Mesendoderm (in vitro differentiated cells): ENCODE measurements at places on chromosomes 1 and 21.

DNA sequence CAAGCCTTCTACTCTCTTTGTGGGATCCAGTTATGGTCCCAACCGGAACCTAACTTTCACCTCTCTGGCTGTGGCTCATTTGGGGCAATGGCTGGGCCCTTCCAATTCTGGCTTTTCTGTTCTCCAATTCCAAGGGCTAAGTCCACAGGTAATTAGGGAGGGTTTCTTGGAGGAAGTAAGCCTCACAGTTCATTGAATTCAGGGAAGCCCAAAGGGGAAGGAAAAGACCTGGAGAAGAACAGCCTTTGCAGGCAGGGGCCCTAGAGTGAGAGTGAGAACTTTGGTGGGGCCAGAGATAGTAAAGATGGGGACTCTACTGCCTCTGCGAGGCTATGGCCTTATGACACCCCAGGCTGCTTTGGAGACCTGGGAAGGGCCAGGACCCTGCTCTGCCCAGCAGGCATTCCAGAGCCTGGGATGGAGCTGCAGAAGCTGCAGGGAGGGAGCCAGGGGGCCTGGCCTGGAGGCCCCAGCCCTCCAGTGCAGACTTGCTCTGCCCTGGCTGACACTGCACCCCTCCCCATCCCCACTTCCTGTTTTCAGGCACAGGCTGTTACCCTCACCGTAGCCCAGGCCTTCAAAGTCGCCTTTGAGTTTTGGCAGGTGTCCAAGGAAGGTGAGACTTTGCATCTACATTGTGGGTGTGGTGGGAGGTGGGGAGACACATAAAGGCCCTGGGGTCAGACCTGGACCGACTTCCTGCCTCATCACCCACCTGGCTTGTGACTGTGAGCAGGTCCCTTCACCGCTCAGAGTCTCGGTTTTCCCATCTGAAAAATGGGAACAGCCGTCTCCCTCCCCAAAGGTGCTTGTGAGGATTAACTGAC, 18.9 kb downstream of the LDLRAP1 start:
- H3K27me3 ChIP-seq, result no peaks in the 10 kb centered on the region
- no peak overlapping the region for H3K4me3 ChIP-seq
- no peaks in the 10 kb centered on the region for H3K4me1 ChIP-seq
- H3K27ac ChIP-seq, result no peak overlapping the region
- no peak for DNase-seq

DNA sequence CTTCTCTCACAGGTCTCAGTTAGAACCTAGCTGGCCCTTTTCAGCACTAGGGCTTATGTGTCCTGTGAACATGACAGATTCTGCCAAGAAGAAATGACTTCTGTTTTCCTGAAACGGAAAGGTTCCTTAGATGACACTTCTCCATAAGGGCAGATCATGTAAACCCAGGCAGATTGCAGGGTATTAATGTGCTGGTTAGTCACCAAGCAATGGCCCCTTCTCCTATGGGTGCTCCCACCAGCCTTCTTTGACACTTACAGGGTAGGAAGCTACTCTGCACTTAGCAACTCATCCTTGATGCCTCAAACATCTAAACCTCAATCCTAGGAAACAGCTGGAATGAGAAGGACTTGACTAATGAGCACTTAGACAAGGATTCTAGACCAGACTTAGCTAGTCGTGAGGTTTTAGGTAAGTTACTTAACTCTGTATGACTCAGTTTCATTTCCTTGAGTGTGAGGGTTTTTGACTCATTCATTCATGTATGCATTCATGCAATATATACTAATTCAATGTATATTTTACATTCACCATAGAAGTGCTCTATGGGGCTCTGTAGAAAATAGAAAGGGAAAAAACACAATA, 74.1 kb upstream of the PLXNA2 start:
- DNase-seq, result no peak
- H3K4me1 ChIP-seq, result peaks cover 2% of the 10 kb centered on the region
- no peaks in the 10 kb centered on the region for H3K27me3 ChIP-seq
- no peak overlapping the region for H3K4me3 ChIP-seq
- no peak overlapping the region for H3K27ac ChIP-seq
- H3K36me3 ChIP-seq, result no peaks in the 10 kb centered on the region

GRCh38 chr21:17050156-17050555, 462.7 kb upstream of the CXADR start:
- no peaks in the 10 kb centered on the region for H3K4me1 ChIP-seq
- no peaks in the 10 kb centered on the region for H3K36me3 ChIP-seq
- no peak overlapping the region for H3K4me3 ChIP-seq
- DNase-seq, result peak; percentile 31
- no peak overlapping the region for H3K27ac ChIP-seq

- H3K4me1 ChIP-seq, result peaks cover 2% of the 10 kb centered on the region
- peaks cover 12% of the 10 kb centered on the region for H3K27me3 ChIP-seq
- no peaks in the 10 kb centered on the region for H3K36me3 ChIP-seq
- DNase-seq, result peak; percentile 62
- H3K27ac ChIP-seq, result no peak overlapping the region
These were observed 1.5 kb upstream of the BATF3 start for GRCh38 chr1:212700892-212701819.

DNA sequence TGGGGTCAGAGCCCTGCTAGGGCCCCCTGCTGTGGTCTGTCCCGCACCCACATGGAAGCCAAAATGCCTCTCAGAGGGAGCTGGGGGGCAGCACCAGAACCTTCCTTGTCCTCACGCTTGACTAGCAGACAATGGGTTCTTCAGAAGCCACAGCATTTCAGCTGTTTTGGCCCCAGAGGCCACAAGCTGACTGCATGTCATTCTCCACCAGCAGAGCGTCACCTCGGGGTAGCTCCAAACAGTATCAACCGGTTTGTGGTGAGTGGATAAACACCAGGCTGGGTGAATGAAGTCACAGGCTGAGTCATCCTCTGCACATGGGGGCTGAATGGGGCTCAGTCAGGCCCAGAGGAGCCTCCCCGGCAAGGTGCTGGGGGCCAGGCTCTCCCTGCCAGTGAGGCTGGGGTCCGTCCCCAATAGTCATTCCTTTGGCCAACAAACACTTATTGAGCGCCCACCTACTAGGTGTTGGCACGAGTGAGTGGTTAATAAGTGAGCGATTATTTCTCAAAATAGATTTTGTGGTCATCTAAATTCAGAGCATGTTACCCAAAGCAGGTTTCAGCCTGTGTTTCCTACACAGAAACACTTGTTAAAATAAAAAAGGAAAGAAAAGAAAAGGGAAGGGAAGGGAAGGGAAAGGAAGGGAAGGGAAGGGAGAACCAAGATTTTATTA, 9.1 kb downstream of the OLIG1 start:
- peaks cover 10% of the 10 kb centered on the region for H3K27me3 ChIP-seq
- H3K36me3 ChIP-seq, result no peaks in the 10 kb centered on the region
- no peak overlapping the region for H3K27ac ChIP-seq
- peak; percentile 49 for DNase-seq

- peaks cover 5% of the 10 kb centered on the region for H3K4me1 ChIP-seq
- H3K27ac ChIP-seq, result no peak overlapping the region
- no peaks in the 10 kb centered on the region for H3K27me3 ChIP-seq
- no peaks in the 10 kb centered on the region for H3K36me3 ChIP-seq
- no peak overlapping the region for H3K4me3 ChIP-seq
These were observed 4.4 kb downstream of the SELENON start for GRCh38 chr1:25804244-25804963.

GRCh38 chr1:153428791-153429190, 12.5 kb downstream of the S100A7A start:
- H3K4me3 ChIP-seq, result no peak overlapping the region
- no peak overlapping the region for H3K27ac ChIP-seq
- H3K27me3 ChIP-seq, result no peaks in the 10 kb centered on the region
- no peaks in the 10 kb centered on the region for H3K36me3 ChIP-seq
- DNase-seq, result peak; percentile 25

- H3K27ac ChIP-seq, result no peak overlapping the region
- DNase-seq, result peak; percentile 76
- no peak overlapping the region for H3K4me3 ChIP-seq
- H3K36me3 ChIP-seq, result peaks cover 5% of the 10 kb centered on the region
- no peaks in the 10 kb centered on the region for H3K27me3 ChIP-seq
These were observed 10.0 kb downstream of the YBEY start for GRCh38 chr21:46295996-46296752.

- H3K36me3 ChIP-seq, result no peaks in the 10 kb centered on the region
- peaks cover 8% of the 10 kb centered on the region for H3K4me1 ChIP-seq
- no peak overlapping the region for H3K4me3 ChIP-seq
- no peak overlapping the region for H3K27ac ChIP-seq
- peak; percentile 43 for DNase-seq
These were observed 17.0 kb downstream of the TRAF5 start for GRCh38 chr1:211343607-211344006.

GRCh38 chr1:157307491-157307890, 169.3 kb upstream of the ETV3 start:
- no peak for DNase-seq
- H3K27me3 ChIP-seq, result no peaks in the 10 kb centered on the region
- H3K4me3 ChIP-seq, result no peak overlapping the region
- no peak overlapping the region for H3K27ac ChIP-seq
- no peaks in the 10 kb centered on the region for H3K36me3 ChIP-seq

- DNase-seq, result no peak
- no peaks in the 10 kb centered on the region for H3K36me3 ChIP-seq
- H3K27ac ChIP-seq, result no peak overlapping the region
- H3K4me1 ChIP-seq, result no peaks in the 10 kb centered on the region
- no peak overlapping the region for H3K4me3 ChIP-seq
- H3K27me3 ChIP-seq, result no peaks in the 10 kb centered on the region
These were observed 386.9 kb upstream of the PLXNA2 start for GRCh38 chr1:208631092-208631491.

GRCh38 chr1:68218490-68218889, 13.8 kb downstream of the WLS start:
- peaks cover 21% of the 10 kb centered on the region for H3K4me1 ChIP-seq
- no peak overlapping the region for H3K4me3 ChIP-seq
- H3K27me3 ChIP-seq, result no peaks in the 10 kb centered on the region

DNA sequence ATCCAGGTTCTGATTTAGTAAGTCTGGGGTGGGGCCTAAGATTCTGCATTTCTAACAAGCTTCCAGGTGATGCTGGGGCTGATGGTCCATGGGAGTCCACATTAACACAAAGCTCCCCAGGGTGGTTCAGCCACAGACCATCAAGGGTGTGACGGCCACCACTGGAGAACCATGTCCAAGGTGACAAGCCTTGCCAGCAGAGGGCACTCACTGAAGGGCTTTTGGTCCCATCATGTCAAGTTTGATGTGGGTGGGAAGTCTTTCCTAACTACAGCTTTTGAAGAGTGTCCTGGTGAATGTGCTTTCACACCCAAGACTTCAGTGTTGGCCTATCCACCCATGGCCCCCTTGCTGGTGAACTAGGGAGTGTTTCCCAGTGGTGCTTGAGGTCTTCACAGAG, 67.1 kb downstream of the UBE2T start:
- H3K4me3 ChIP-seq, result no peak overlapping the region
- H3K36me3 ChIP-seq, result no peaks in the 10 kb centered on the region
- no peaks in the 10 kb centered on the region for H3K4me1 ChIP-seq
- no peaks in the 10 kb centered on the region for H3K27me3 ChIP-seq
- DNase-seq, result peak; percentile 59
- no peak overlapping the region for H3K27ac ChIP-seq

DNA sequence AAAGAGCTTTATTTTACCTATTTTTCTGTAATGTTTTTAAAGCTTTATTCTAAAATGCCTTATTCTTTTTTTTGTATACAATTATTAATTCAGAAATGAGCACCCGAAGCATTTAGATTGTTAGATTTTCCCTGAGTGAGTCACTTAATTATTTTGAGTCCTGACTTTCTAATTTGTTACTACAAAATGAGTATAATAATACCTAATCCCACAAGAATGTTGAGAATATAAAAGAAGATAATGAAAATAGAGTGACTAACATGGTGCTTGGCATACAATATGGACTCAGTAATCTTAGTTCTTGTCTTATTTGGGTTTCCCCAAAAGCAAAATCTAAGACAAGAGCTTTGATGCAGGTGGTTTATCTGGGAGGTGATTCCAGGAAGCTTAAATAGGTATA, 142.2 kb downstream of the LHX8 start:
- H3K27me3 ChIP-seq, result no peaks in the 10 kb centered on the region
- DNase-seq, result no peak
- no peak overlapping the region for H3K27ac ChIP-seq
- no peaks in the 10 kb centered on the region for H3K36me3 ChIP-seq

DNA sequence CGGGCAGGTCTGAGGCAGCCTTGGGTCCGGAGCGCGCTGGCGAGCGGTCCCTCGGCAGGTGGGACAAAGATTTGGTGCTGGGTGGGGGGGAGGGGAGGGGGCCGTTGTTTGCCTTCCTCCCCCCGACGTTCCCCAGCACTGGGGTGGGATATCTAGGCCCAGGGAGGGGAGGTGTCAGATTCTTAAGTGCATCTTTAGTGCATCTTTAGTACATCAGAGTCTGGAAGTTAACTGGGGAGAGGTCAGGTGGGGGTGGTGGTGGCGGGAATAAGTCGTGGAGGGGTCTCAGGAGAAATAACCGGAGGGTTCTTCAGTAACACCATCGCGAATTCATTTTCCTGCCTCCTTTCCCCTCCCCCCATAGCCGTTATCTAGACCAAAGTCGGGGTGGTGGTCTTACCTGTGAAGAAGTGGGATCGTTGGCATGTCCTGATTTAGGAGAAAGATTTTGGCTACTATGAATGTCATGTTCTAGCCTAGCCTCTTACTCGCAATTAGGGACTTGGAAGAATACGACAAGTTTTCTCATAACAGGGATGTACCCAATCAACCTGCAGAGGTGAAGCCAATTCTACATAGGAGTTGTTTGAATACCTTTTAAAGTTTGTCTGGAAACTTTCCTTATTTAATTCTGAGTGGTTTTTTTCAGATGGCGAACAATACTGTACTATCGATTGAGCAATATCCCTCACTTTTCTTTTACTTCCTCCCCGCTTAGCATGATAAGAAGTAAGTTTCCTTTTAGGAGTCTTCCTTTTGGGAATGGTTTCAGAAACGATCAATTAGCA, 886 bp downstream of the ZMYM4 start:
- H3K36me3 ChIP-seq, result no peaks in the 10 kb centered on the region
- H3K4me3 ChIP-seq, result peak overlapping the region; percentile 15
- no peaks in the 10 kb centered on the region for H3K27me3 ChIP-seq
- DNase-seq, result peak; percentile 32
- H3K4me1 ChIP-seq, result peaks cover 3% of the 10 kb centered on the region

DNA sequence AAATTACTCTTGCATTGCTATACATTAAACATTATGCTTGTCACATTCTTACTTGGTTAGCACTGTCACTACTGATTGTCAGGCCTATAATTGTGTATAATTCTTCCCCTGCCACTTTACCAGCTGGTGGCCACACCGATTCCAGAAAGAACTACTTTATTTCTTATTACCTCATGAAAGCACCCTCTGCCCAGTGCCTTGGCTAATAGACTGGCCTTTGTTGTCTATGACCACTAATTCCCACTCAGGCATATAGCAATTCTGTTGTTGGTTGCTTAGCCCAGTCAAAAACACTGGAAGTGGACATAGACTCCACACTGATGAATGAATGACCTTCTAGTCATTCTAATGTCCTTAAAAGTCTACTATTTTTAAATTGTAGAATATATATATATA, 35.6 kb downstream of the MRPL39 start:
- no peaks in the 10 kb centered on the region for H3K36me3 ChIP-seq
- no peak for DNase-seq
- no peak overlapping the region for H3K27ac ChIP-seq
- H3K27me3 ChIP-seq, result no peaks in the 10 kb centered on the region
- H3K4me3 ChIP-seq, result no peak overlapping the region
- H3K4me1 ChIP-seq, result no peaks in the 10 kb centered on the region

GRCh38 chr1:44775930-44776729, 790 bp downstream of the RPS8 start:
- H3K4me3 ChIP-seq, result peak overlapping the region; percentile 100
- DNase-seq, result peak; percentile 37
- no peaks in the 10 kb centered on the region for H3K27me3 ChIP-seq

- no peak overlapping the region for H3K4me3 ChIP-seq
- no peaks in the 10 kb centered on the region for H3K36me3 ChIP-seq
- no peaks in the 10 kb centered on the region for H3K27me3 ChIP-seq
- no peak overlapping the region for H3K27ac ChIP-seq
These were observed 417.9 kb downstream of the PTBP2 start for GRCh38 chr1:97139512-97139911.
